Activated CD4-positive, alpha-beta T cell treated with anti-CD3 and anti-CD28 coated beads for 1 hour (primary cell): ENCODE measurements at places on chromosomes 2 and 18.

DNA sequence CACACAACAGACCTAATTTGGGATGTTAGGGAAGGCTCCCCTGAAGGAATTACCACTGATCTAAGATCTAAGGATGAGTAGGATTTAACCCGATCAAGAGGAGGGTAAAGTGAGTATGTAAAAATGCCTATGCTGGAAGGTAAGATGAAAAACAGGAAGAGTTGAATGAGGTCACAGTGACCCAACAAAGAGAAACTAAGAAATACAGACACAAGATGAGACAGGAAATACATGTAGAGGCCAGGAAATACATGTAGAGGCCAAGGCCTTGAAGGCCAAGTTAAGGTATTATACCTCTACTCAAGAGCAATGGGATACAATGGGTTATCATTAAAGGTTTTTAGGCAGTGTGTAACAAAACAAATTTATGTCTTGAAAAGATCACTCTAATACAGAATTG is 131.6 kb upstream of the TANK start:
- no peak for DNase-seq

DNA sequence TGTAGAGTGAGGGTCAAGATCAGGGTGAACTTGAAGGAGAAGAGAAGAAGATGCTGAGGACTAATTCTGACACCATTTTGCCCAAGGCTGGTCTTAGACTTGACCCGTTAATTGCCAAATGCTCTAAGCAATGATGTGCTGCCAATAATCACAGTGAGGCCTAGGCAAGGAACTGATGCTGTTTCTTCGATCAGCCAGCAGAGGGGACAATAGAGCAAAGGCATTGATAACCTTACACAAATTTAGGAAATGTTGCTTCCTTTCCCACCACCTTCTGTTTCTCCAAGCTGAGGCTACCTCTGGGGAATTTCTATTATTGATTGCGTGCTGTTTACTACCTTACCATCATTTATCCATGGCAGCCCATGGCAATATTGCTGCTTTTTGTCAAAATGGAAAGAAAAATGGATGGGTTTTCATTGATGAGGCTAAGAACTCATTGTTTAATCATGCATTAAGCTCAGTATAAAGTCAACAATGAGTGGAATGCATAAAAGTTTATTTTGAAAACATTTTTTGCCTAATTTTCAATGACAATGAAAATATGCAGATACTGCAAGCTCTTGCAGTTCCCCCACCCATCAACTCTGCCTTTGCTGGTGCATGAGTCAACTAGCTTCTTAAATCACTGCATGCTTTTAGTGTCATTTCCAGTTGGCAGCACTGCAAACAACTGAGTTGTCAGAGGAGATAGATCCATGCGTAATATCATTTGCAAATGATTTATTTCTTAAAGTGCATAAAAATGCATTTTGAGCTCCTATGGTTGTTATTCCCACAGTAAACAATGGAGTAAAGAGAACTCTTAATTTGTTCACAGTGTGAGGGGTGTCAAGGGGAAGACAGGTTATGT is 116.4 kb upstream of the NYAP2 start:
- no peak for DNase-seq

GRCh38 chr2:59804732-59805131 is 748.7 kb downstream of the BCL11A start:
- DNase-seq = no peak

GRCh38 chr2:237758185-237758584 is 40.4 kb upstream of the RBM44 start:
- DNase-seq = no peak

- DNase-seq = no peak
These were observed 39.8 kb upstream of the AAK1 start for GRCh38 chr2:69683170-69683971.

DNA sequence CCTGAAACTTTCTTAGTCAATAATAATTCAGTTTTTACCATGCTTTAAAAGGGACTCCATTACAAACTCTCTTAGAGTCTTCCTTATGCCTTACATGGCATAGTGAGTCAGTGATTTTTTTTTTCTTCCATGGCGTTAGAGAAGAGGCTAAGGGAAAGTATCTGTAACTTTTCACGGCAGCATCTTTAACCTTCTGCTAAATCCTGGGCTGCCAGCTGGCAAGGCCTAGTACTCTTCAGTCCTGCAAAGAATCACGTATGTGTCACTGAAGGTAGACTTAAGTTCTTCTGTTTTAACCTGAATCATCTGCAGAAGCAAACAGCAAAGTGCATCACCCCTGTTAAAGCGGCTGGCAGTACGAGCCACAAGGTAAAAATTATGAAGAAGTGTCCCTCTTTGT is 286.3 kb upstream of the FN1 start:
- DNase-seq = no peak

DNA sequence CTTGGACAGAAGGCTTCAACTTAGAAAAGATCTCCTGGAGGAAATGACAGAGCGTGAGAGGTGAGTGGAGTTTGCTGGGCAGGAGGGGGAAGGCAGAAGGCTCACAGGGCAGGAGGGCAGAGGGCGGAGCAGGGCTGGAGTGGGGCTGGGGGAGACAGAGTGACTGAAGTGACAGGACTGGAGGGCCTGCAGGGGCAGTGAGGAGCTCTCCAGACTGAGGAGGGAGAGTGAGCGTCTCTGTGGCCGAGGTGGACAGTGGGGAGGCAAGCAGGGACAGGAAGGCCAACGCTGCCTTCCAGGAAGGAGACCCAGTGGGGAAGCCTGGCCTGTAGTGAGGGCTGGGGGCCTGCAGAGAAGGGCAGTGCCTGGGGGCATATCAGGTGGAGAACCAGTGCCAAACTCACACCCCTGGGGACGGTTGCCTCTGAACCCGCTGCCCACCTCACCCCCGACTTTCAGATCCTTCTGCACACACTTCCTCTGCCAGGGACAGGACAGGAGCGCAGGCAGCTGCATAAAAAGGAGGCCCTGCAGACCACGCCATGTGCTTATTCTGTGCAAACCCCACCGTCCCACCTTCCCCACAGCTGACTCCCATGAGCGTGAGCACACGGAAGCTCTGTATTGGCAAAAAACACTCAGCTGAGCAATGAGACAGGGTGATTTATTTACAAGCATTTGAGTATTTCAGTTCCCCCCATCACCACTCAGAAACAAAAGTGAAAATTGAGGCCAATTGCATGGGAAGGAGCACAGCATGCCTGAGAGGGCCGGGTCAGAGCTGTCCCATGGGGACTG is 244.3 kb downstream of the FAM210A start:
- DNase-seq = no peak

GRCh38 chr2:6148882-6149281 is 456.7 kb downstream of the SOX11 start:
- DNase-seq = no peak

- peak; percentile 28 for DNase-seq
These were observed 1.7 kb upstream of the GCG start for GRCh38 chr2:162153608-162154224.

GRCh38 chr18:36365836-36366775 is 68.6 kb downstream of the FHOD3 start:
- DNase-seq = no peak

DNA sequence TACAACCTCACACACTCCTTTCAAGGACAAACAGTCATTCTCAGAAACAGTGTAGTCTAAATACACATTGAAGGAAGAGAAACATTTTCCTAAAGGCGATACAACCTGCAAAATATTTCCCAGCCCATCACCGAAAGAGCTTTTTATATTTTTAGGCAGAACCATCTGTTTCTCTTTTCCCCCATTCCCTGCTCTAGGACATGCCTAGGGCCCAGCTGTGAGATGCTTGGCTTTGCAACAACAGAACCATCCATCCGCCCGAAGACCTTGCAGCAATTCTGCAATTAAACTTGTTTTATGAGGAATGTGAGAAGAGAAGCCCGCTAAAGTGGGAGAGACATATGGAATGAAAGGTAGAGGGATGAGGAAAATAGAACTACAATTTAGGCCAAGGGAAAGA is 105.6 kb upstream of the RFX8 start:
- no peak for DNase-seq

DNA sequence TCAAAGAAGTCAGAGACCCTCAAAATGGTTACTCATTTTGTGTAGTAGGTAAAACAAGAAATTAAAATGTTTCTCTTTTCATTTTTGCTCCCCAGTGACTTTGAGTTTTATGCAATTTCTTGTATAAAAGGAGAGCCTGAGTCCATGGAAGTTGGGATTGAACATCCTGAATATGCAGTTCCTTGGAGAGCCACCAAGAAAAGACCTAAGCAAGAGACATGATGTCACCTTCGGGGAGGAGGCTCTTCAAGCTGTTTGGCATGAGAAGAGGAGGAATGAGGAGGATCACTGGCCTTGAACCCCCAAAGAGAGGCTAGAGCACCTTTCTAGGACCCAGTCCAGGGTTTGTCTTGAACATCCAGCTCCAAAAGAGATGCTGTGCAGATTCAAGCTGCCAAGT is 83.5 kb upstream of the STPG4 start:
- no peak for DNase-seq

DNA sequence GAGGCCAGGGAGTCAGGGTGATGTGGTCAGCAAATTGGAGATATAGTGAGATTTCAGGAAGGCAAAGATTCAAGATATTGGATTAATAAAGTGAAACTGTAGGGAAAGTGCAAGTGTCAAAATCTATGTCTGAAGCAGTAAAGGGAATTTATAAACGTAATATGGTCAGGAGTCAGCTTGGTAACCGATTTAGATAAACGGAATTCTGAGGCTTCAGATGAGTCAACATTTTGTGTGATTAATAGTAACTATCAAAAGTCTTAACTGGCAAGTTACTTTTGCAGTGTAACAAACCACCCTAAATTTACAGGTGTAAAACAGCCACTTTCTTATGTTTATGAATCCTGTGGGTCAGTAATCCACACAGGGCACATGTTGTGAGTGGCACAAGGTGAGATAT is 10.9 kb downstream of the MTX2 start:
- no peak for DNase-seq

DNA sequence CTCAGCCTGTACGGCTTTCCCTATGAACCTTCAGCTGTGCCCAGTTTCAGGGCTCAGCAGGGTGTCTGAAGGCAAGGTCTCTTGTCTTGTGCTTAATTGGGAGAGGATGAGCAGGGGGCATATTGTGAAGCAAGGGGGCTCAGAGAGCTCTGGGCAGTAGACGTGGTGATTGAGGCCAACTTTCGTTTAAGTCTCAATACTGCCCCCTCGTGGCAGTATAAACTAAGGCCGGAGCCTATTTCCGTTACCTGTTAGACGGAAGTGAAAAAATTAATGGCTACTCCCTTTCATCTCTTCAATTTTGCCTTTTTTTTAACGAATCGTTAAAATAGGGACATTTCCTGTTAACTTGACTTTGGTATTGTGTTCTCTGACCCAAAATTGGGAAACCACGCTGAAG is 193.4 kb downstream of the TDRD15 start:
- DNase-seq = no peak

- no peak for DNase-seq
These were observed 8.7 kb upstream of the TEX261 start for GRCh38 chr2:71003396-71003795.

DNA sequence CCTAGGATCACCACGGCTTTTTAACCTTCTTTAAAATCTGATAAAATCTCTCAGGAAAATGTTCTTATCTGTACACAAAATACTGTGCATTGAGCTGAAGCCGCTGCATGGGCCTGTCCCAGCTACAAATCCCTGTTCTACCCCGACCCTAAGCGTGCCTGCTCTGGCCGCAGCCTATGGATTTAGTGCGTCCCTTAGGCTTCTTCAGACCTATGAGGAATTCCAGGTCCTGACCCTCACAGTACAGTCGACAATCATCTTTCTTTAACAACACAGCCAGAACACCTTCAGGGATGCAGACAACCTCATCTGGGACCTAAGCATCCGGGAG is 477 bp upstream of the WDCP start:
- DNase-seq = no peak

DNA sequence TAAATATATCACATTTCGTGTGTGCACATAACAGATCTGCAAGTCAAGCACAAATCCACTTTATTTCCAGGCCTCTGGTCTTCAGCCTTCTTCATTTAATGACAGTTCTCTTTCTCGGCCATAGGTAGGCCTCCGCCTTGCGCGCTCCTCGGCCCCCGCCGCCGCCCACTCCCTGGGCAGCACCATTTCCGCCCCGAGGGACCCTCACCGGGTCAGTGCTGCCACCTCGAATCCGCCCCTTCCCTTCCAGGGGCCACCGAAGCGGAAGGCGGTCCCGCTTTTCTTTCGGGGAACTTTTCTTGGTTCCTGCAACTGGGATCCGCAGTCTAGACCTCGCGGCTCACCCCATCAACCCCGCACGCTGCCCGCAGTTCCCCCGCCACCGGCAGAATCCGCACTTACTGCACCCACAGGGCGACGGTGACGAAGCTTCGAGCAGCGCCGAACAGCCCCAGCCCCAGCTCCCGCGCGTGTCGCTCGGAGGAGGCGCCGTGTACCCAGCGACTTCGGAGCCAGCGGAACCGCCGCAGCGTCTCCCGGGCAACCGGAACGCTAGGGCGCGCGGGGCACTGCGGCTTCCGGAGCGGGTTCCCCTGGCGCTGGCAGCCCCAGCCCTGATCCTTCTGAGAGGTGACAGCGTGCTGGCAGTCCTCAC is at the start of gene CDKL4:
CDKL4 (minus strand) TSS at position 502 of the 655 bp plus-strand sequence.
- no peak for DNase-seq
